HT-29 (cell line): ENCODE measurements at places on chromosomes 3 and 15.

- DNase-seq, result peak; percentile 57
These were observed 138.1 kb downstream of the GREM1 start for GRCh38 chr15:32855942-32856341.

DNA sequence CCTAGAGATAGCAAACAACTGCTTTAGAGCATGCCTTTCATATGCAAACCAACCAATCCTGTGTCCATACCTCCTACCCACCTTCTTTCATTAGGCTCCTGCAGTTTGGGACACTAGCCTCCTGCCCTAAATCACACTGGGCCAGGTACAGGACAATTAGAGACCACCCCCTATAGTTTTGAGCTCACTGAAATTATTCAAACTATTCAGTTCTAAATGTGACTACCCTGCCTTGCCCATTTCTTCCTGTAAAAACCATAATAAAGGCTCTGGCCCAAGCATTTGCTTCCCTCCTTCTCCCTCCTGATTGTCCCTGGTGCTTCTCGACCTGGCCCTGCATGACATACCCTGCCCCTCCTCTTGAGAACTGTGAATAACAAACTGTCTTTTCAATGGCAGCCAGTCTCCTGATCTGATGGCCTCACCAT is 31.4 kb upstream of the LRIG1 start:
- DNase-seq, result no peak

DNA sequence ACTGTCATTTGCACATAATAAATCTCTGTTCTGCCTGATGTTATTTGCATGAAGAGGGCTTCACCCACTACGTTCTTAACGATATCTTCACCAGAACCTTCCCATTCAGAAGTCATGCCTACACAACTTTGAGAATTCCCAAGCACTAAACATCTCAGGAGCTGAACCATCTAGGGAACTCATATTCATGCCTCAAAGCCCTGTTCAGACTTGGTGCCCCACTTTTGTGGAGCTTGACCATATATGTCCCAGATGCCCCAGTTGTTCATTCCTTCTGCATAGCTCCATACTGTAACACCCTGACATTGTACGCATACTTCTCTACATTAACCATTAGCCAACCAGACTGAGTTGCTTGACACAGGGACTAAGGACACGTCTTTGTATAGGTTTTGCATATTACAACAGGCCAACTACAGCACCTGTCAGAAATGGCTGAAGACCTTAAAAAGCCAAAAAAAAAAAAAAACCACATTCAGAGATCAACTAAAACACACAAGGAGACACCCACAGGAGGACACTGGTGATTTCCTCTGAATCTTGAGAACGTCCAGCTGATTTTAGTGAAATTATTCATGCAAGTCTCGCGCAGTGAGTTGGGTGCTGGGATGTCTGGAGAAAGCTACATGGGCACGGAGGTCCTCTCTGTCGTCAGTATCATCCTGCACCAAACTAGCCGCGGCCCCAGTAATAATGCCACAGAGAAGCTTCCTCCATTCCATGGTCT is 141.4 kb downstream of the FOXP1 start:
- DNase-seq, result no peak

DNA sequence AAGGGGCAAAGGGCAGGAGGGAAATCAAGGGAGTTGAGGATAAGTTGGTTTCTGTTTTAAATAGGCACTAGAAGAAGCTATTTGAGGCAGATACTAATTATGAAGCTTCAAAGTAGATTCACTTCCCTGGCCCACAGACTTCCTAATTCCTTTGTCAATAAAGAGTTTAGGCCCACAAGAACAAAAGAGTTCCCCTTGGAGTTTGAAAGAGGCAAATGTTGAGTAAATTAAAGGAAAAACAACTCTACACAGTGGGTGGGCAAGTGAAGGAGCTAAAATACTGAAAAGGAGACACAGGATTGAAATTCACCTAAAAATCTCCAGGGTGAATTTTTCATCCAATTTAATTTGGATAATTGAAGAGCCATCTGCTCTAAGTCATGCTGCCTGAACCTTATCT is 411.7 kb upstream of the RORA start:
- no peak for DNase-seq

GRCh38 chr15:58573270-58573669 is 141.5 kb downstream of the LIPC start:
- no peak for DNase-seq
